LNCaP clone FGC (cell line): ENCODE measurements at places on chromosomes 7 and 10.

GRCh38 chr10:6047847-6048246 lies 14.3 kb downstream of the IL2RA start:
- no peak for DNase-seq

DNA sequence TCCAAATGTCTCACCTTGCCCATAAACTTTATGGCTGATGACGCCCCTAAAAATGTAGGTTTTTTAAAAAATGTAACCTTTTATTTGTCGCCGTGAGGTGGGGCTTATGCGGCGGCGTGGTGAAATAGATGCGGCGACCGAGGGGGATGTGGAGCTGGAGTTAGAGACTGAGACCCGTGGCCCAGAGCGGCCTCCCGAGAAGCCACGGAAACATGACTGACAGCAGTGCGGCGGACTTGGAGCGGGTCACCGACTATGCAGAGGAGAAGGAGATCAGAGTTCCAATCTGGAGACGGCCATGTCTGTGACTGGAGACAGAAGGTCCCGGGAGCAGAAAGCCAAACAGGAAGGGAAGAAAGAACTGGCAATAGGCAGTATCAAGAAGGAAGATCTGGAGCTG lies 46.5 kb downstream of the C7orf33 start:
- no peak for DNase-seq

- DNase-seq, result no peak
Observed at GRCh38 chr7:112495156-112495788, 14.5 kb downstream of the LSMEM1 start.

DNA sequence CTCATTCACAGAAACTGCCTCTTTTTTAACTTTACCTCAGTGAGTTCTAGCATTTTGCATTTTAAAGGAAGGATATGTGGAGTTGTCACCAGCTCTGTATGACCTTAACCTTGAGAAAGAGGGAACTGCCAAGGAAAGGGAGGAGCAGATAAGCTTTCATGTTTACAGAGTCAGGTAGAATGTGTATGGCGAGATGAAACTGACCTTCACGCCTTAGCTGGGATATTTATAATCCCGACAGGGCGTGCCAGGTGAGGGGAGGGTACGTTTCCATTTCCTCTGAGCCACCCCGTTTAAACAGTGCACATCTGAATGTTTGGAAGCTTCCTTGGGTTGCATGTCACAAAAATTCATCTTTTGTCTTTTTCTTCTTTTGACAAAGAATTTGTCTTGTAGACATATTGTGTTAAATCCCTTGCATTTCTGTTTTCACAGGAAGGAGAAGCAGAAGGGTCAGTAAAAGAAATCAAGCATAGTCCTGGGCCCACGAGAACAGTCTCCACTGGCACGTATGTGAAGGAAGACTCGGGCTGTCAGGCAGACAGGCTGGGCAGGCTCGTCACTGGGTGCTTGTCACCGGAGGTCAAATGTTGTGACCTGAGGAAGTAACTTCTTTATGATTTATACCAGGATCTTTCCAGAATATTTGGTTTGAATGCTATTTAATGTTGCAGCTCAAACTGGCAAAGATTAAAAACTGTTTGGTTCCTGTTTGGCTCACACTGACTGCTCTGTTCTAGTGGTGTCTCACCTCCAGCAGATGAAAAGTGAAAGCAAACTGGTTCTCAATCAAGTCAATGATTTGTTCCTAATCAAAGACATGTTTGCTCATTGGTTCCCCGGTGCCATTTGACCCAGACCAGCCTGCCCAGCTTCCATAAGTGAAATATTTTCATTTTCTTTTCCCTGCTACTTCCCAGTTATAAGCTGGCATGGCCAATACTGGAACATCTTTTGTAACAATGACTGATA lies 16.2 kb downstream of the OPTN start:
- no peak for DNase-seq

- DNase-seq, result peak; percentile 47
Observed at GRCh38 chr7:102272075-102272916, 14.4 kb upstream of the SH2B2 start.

DNA sequence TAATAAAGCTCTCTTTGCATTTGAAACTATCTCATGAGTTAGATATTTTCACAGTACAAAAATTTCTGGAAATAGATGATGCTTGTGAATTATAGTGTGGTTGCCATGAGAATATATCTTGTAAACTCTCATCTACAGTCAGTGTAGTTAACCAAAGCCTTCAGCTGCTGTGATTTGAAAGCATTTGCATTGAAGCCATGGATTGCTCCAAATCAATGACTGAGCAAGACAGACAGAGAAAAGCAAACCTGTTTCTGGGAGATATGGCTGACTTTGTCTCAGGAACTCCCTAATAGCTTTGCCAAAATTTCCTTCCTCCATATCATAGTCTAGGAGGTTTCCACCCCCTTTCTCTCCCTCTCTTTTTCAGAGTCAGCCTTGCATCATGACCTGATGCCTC lies 955.3 kb downstream of the REEP3 start:
- no peak for DNase-seq

DNA sequence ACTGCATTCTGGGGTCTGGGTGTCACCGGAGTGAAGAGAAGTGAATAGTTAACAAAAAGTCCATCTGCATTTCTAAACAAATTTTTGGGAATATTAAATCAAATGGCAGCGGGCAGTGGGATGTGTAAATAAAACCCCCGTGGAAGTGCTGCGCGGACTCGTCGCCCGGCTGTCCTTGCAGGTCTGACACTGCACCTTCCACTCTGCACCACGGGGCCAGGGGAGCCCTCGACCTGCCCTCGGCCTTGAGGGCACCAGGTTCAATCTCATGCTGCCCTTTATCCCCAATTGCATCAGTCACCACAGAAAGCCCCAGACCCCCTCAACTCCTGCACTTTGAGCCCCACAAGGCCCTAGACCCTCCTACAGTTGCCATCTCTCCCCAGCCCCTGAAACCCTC lies 6.4 kb upstream of the SMARCD3 start:
- no peak for DNase-seq

DNA sequence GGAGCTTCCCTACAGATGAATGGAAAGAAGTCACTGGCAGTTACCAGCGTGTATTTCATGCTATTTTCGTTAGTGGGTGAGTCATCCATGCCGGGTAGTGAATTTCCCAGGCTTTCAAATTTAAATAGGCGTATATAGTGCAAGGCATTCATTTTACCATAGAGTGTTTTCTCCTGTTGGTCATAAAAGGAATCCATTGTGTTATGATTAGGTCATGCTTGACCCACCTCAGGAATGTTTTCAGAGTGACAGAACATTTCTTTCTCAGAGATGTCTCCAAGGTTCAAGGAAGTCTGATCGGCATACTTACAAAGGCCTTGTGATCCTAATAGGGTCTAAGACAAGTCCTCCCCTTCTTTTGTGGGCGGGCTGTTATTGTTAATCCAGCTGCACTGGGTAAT lies 110.7 kb downstream of the AKR1D1 start:
- DNase-seq, result no peak

DNA sequence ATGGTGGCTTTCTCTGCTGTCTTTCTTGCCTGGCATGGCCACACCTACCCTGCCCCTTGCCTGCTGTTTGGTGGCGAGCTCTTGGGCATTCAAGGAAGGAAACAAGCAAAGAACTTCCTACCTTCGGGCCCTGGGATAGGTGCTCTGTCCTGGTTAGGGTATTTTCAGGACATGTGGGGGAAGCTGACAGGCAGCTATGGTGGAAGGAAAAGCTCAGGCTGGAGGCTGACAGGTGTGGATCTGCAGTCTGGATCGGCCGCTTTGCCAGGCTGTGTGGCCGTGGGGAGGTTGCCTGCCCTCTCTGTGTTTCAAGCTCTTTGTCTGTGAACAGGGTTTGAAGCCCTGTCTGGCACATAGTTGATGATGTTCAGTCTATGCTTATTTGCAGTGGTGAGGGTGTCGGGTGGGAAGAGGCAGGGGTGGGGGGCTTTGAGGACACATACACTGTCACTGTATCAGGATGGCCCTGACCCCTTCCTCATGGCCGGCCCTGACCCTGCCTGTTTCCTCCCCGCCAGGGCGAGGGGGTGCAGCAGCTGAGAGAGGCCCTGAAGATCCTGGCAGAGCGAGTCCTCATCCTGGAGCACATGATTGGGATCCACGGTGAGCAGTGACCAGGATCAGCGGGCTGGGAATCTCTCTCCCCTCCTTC lies 73.7 kb downstream of the MYL10 start:
- no peak for DNase-seq

DNA sequence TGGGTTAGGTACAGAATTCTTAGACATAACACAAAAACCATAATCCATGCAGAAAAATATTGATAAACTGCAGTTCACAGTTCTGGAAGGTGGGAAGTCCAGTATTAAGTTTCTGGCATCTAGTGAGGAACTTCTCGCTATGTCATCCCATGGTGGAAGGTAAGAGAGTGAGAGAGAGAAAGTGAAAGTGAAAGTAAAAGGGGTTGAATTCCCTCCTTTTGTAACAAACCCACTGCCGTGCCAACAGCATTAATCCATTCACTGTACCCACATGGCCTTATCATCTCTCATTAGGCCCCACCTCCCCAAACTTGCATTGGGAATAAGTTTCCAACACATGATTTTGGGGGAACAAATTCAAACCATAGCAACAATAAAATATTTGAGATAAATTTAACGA lies 17.1 kb downstream of the ZNF485 start:
- no peak for DNase-seq

- no peak for DNase-seq
Observed at GRCh38 chr7:87874066-87874465, 2.1 kb downstream of the SLC25A40 start.

- DNase-seq, result no peak
Observed at GRCh38 chr10:124599588-124600050, 138.0 kb downstream of the LHPP start.

DNA sequence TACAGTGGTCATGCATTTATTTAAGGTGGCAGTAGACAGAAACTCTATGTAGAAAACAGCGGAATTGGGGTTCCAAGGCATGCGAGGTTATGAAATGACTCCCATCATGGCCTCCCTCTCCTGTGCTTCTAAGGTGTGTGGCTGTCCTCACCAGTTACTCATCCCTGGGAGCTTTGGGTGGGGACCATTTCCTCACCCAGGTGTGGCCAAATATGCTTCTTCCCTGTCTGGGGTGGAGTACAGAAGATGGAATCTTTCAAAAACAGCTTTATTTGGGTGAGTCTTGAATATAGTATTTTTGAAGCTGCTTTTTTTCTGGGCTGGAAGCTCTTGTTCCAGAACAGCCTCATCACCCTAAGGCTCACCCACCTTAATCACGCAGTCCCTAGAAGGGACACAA lies 139.0 kb downstream of the NRF1 start:
- DNase-seq, result no peak

DNA sequence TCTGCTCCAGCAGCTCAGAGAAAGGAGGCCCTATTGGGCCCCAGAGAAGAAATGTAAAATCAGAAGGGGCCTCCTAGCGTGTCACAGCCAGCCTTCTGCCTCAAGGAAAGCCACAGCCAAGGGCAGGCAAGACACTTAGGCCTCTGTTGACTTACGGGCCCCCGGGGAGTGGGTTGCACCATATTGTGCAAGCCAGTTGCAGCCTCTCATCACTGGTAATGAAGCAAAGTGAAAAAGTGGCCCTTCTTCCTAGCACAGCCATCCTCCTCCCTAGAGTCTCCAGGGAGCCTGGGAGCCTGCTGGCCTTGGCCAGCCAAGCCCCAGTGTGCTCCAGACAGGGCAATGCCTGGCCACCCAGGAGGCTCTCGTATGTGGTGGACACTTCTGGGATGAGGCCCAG lies 56.2 kb upstream of the GDF10 start:
- no peak for DNase-seq

DNA sequence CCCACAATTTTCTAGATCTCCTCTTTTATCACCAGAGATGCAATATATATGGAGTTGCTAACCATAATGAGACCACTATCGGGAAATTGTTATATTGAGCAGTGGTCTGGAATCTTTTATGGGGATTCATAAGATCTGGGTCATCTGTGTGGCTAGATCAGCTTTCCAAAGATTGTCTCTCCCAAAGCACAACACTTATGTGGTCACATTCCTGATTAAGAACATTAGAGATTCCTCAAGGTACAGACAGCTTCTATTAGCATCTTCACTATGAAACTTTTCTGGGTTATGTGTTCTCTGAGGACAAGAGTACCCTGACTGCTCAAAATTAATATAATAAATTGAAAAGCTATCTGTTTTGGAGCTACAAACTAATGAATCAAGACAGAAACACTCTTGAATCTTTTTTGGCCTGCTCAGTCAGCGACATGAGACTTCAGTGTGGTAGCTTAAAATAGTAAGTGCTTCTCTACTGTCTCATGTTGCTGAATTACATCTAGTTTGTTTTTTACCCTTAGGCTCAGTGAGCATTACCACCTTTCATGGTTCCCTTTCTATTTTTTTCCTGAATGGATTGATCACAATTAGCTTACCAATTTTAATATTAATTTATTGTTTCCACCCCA lies 42.6 kb upstream of the STRIP2 start:
- no peak for DNase-seq

DNA sequence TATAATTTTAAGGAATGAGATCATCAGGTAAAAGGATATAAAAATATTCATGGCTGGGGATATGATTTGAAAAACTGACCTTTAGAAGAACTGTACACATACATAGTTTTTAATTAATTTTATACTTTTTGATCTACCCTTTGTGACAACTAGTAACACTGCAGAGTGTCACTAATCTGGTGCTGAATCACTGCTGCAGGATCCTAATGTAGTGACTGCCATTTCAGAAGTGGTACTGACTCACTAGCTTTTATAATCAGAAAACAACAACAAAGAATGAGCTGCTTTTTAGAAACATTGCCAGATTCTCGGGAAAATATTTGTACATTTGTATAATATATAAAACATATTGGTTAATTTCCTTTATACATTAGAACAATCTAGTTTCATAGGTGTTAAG lies 110.4 kb downstream of the HIPK2 start:
- no peak for DNase-seq

DNA sequence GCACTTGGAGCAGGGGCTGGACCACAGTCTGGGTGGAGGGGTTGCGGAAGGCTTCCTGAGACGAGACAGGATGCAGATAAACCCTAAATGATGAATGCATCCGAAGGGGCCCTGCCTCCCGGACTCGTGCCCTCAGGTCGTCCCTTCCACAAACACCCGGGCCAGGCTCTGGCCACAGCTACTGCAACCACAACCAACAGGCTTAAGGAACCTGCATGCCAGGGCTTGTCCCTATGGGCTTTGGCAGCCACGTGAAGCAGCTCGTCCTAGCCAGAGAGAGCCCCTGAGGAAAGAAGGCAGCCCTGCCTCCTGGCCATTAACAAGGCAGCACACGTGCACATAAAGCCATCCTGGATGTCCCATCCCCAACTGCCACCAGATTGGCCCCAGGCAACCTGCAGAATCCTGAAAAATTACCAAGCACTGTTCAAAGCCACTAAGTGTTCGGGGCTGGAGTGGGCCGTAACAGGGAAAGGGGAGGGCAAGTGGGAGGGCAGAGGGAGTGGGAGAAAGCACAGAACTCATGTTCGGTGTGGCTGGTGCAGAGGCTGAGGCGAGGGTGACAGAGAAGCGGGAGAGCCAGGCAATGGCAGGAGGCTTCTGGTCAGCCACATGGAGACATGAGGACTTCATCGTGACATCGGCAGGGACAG lies 62.7 kb downstream of the MAD1L1 start:
- DNase-seq, result no peak
